Stimulated activated CD4-positive, alpha-beta T cell treated with anti-CD3 and anti-CD28 coated beads, TNF-alpha, amount 100 ng/mL, for 4 hours (primary cell): ENCODE measurements at places on chromosomes 5 and 9.

DNA sequence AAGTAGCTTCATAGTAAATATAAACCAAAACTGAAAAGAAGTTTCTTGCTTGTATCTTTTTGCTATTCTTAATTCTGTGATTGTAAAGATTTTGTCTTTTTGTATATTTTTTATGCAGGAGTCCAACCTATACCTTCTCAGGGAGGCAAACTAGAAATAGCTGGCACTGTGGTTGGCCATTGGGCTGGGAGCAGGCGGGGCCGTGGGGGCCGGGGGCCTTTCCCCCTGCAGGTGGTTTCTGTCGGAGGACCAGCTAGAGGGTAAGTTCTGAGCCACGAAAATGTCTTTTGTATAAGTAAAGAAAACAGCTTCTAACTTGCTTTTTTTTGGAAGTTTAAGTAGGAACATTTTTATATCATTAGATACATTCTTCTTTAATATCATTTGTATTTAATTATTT is 15.4 kb upstream of the PHF2 start:
- no peak for DNase-seq

DNA sequence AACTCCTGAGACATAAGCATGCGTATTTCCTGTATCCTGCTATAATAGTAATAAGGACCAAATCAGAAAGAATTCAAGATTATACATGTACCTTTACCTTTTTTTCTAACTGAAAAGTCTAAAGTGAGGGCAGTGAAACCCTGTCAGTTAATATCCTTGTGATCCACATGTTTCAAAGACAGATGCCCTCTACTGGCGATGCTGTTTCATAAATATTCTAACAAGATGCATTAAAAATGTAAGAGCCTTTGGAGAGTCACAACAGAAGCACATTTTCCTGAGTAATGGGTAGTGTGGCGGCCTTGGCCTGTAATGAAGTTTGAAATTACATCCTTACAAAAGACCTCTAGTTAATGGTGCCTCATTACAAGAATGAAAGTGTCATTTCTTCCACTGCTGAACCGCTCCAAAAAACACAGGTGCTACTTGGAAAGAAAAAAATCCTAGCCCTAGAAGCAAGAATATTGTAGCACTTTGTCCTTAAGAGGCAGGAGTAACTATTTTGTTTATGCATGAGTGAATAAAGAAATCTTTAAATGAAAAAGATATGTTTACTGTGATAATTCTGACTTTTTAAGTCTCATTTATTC is 232.6 kb downstream of the EPB41L4A start:
- no peak for DNase-seq

GRCh38 chr9:84266087-84266561 is 74.4 kb downstream of the SLC28A3 start:
- DNase-seq: no peak

DNA sequence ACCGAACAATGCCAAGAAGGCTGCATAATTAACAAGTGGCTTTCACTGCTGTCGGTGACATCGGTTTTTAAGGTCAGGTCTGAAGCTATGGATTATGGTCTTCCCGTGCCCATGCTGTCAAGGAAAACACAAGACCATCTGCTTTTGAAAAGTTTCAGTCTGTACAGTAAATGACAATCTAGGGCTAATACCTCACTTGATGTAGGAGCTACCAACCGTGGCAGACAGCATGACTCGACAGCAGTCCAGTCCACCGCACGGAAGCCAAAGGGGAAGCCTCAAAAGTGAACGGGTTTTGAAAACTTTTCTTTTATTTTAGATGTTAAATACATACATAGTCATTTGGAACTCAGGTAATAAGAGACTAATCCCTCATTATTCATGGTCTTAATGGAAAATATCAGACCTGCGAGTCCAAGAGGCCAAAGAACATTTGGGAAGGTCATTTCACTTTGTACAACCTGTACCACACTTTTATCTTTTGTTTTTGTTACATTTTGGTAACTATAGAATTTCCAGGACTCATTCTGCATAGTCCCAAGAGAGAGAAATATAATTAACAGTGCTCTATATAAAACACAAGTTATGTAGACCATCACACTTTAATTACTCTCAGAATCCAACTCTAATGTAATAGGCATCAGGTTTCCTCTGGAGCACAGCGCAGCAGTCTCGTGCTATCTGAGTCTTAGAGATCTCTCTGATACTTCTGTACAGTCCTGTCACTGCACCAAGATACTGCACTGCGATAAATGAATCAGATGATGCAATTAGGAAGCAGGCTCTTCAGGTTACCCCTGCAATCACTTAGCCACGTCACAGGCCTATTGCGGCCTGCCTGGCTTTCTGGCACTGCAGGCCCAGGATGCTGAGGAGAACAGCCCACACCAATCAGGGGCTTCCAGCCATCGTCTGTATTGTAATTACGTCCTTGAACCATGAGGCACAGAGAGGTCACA is 184.9 kb downstream of the FANCC start:
- DNase-seq: no peak

DNA sequence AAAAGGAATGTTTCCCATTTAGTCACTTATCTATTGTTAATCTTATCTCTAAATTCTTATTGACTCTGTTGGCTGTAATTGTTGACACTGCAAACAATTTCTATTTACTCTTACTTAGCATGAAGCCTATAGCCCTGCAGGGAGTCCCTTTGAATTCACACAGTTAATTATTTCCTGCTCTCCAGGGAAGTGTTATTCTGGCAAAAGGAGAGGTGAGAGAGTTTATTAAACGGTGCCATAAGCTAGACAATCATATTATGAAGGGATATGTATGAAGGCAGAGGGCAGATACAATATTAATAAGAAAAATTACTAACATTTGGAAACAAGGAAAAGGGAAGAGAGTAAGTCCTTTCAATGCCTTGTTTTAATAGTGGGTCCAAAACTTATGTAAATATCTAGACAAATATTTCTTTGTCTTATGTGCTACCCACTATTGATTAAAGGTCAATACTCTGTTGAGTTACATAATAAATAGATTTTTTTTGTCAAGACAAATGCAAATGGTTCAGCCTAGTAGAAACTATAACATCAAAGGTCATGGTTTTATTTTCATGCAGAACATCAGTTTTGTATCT is 107.1 kb downstream of the CDH18 start:
- DNase-seq: no peak

- no peak for DNase-seq
Observed at GRCh38 chr5:156367597-156367996, 40.6 kb downstream of the SGCD start.

DNA sequence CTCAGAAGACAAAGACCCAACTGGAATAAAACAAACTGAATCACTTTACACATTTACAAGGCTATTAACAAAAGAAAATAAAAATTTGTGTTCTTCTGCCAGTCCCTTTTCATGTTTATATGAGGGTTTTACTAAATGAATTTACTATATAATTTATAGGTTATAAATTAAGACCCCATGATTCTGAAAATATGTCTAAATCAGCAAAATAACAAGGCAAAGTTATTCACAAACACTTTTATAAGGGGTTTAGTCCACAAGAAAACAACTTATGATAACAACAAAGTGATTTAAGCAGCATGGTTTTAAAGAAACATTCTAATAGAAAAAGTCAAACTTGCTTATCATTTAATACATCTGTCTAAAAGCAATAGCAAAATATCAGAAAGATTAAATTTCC is 4.9 kb downstream of the MIER3 start:
- no peak for DNase-seq

DNA sequence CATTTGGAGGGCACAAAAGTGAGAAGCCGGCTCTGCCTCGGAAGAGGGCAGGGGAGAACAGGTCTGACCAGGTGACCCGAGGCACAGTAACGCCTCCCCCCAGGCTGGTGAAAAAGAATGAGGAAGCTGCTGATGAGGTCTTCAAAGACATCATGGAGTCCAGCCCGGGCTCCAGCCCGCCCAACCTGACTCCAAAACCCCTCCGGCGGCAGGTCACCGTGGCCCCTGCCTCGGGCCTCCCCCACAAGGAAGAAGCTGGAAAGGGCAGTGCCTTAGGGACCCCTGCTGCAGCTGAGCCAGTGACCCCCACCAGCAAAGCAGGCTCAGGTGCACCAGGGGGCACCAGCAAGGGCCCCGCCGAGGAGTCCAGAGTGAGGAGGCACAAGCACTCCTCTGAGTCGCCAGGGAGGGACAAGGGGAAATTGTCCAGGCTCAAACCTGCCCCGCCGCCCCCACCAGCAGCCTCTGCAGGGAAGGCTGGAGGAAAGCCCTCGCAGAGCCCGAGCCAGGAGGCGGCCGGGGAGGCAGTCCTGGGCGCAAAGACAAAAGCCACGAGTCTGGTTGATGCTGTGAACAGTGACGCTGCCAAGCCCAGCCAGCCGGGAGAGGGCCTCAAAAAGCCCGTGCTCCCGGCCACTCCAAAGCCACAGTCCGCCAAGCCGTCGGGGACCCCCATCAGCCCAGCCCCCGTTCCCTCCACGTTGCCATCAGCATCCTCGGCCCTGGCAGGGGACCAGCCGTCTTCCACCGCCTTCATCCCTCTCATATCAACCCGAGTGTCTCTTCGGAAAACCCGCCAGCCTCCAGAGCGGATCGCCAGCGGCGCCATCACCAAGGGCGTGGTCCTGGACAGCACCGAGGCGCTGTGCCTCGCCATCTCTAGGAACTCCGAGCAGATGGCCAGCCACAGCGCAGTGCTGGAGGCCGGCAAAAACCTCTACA is 11.8 kb downstream of the QRFP start:
- no peak for DNase-seq

- no peak for DNase-seq
Observed at GRCh38 chr5:10703676-10704075, 57.4 kb downstream of the DAP start.

DNA sequence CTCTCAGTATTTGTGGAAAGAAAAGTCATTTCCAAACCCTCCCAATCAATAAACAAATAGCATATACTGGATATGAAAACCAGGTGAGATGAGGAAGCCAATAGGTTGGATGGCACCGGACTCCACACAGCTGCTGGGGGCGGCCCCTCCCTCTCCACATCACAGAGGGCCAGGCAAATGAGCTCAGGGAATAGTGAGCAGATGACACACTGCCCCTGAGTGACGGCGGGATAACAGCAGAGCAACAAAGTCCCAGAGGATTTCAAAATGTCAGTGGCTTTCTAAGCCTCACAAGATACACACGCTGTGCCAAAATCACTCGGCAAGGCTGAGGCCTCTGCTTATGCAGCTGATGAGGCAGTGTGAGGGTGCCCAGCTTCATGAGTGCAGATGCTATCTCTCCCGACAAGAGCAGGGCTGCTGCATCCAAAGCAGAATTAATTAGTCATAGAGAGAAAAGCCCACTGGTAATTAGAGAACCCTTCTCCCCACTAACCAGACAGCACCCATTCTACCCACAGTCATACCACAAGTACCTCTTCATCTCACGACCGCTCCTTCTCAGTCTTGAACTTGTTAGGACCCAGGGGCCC is 235.0 kb upstream of the NFIL3 start:
- no peak for DNase-seq

DNA sequence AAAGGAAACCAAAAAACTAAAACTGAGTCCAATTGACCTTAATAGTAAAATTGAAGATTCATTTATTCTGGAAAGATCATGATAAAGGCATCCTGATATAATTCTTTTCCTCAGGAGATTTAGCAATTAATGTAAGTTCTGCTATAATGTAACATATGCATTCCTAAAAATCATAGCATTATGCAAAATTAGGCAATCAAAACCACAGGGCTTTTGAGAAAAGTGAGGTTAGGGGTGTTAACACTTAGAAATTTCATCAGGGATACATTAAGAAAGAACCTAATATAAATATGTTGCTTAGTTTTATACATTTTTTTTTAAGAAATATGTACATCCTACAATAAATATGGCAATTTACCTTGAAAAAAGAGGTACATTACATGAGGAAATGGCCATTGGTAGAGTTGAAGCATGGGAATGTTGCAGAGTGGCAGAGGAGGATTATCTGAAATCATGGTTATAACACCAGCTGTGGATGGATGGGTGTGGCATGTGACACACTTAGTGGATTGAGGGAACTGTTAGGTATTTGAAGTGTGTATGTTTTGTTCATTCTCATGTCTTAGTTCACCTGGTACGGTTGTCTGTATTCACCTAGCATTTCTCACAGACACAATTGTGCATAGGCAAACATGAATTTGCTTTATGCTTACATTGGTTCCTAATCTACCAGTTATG is 51.1 kb downstream of the CCNH start:
- no peak for DNase-seq

- DNase-seq: no peak
Observed at GRCh38 chr5:103847060-103847459, 284.5 kb upstream of the NUDT12 start.

- no peak for DNase-seq
Observed at GRCh38 chr5:148915224-148915817, 88.9 kb downstream of the ADRB2 start.

- DNase-seq: no peak
Observed at GRCh38 chr9:5786370-5787127, 46.4 kb downstream of the ERMP1 start.

DNA sequence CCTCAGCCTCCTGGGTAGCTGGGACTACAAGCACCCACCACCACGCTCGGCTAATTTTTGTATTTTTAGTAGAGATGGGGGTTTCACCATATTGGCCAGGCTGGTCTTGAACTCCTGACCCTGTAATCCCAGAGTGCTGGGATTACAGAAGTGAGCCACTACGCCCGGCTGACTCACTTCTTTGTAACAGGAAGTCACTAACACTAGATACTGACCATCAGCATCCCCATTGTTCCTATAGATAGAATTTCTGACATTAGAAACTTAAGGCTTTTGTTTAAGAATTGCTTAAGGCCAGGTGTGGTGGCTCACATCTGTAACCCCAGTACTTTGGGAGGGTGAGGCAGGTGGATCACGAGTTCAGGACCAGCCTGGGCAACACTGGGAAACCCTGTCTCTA is 42.2 kb downstream of the LEAP2 start:
- DNase-seq: no peak

DNA sequence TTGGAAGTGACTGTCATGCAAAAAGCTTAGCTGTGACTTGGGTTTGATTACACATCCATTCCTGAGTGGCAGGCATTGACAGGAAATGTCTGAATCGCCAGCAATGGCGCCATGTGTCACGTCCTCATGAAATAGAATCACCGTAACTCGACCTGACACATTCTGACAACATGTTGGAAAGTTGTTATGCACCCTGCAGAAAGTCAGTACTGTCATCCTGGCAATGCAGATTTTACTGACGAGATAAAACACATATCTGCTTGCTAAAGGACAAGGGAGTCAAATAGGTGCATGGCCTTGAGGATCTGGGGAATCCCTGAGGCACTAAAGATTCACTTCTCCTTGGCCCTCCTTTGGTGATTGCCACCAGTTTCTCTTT is 344.2 kb downstream of the SPATA31D1 start:
- DNase-seq: no peak

DNA sequence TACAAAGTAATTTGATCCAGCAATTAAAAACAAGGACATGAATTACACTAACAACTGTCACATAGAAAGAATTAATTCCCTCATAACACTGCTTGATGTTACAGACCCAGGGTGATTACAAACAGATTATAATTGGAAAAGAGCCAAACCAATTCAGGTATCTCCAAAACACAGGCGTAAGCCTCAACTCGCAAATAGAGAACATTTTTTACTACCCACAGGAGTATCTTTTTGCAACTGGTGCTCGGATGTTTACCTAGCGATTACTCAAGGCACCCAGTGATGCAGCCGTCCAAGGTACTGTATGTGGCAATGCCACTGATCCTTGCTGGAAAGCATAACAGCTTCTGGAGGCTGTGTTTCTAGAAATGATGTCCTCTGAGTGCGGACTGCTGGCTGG is 386.1 kb upstream of the KIF2A start:
- no peak for DNase-seq
